Kidney epithelial cell (primary cell): ENCODE measurements at places on chromosomes 16 and 17. TPM values are rescaled to one million over a fixed set of nuclear protein-coding genes. Genes with fewer than 3 reads are reported as not detected.

GRCh38 chr16:23420011-23420410, 33.0 kb downstream of the COG7 start:
- no peak for DNase-seq

The HEATR9 gene
- total RNA-seq, result not detected in 2 replicates

DNA sequence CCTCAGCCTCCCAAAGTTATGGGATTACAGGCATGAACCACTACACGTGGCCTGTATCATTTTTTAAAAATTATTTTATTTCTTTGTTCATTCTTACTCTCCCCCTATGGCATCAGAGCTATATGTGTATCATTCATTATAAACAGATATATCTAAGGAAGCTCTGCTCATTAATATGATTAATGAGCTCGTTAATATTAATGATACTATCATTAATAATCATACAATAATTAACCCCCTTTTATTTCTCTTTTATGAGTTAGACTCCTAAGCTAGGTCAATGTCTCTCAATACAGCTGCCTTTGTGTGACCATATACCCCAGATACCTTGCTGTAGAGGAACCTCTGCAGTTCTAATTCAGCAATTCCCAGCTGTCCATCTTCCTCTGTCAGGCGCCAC, 4.5 kb upstream of the RSKR start:
- no peak for DNase-seq

GRCh38 chr16:3643095-3643730, 11.3 kb upstream of the DNASE1 start:
- DNase-seq, result no peak

- DNase-seq, result no peak
These were observed 28.9 kb upstream of the FOXK2 start for GRCh38 chr17:82490512-82491195.

- DNase-seq, result no peak
These were observed 47.6 kb downstream of the NLRC5 start for GRCh38 chr16:57036945-57037344.

- no peak for DNase-seq
These were observed 24.8 kb downstream of the CYB5D2 start for GRCh38 chr17:4167786-4168185.

The EVI2B gene
- not detected in 2 replicates for total RNA-seq
